ENCODE measurements at places on chromosomes 11 and 22.

- no peak for DNase-seq
These were observed 71.6 kb downstream of the C11orf58 start for GRCh38 chr11:16809886-16810668.

DNA sequence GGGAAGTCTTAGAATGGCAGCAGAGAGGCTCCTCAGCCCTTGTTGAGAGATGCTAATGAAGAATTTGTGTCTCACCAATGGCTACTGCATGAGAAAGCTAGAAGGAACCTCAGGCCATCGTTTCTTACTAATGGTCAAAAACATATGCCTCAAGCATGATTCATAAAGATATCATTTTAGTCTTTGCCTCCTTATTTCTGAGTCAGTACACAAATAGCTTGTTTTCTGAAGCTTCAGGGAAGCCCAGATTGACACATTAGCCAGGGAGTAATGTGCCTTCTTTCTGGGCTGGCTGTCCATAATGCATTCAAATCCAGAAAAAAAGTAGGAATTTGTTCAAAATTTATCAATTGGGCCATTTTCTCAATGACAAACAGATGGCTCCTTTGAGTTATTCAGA, 169.4 kb upstream of the ZBED5 start:
- DNase-seq: no peak

- DNase-seq: no peak
These were observed 1.9 kb downstream of the ELMOD1 start for GRCh38 chr11:107592813-107593212.

GRCh38 chr11:21511835-21512440, 680.9 kb upstream of the ANO5 start:
- DNase-seq: no peak

DNA sequence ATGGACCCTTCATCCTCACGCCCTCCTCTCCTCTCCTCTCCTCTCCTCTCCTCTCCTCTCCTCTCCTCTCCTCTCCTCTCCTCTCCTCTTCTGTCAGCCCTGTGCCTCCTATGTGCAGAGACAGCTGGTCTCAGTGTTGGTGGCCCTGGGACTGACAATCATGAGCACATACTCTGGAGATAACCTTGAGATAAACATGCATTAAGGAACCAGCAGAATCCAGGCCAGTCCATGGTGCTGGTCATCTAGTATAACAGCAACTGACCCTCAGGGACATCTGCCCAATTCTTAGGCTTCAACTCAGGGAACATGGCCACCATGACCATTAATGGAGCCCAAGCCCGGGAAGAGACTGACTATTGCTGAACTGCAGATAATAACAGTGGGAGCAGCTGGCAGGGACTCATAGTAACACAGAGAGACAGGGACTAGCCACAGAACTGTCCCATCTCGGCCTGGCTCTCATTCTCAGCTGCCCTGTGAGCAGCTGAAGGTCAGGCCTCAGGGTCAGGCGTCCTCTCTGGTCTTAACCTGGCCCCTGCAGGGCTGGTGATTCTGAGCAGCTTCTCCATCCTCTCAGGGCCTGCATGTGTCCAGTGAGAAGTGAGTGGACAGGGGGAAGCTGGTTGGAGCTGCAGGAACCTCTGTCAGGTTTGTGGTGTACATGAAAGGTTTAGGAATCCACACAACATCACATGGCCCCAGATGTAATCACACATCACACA, 45.4 kb downstream of the GGTLC2 start:
- DNase-seq: no peak

DNA sequence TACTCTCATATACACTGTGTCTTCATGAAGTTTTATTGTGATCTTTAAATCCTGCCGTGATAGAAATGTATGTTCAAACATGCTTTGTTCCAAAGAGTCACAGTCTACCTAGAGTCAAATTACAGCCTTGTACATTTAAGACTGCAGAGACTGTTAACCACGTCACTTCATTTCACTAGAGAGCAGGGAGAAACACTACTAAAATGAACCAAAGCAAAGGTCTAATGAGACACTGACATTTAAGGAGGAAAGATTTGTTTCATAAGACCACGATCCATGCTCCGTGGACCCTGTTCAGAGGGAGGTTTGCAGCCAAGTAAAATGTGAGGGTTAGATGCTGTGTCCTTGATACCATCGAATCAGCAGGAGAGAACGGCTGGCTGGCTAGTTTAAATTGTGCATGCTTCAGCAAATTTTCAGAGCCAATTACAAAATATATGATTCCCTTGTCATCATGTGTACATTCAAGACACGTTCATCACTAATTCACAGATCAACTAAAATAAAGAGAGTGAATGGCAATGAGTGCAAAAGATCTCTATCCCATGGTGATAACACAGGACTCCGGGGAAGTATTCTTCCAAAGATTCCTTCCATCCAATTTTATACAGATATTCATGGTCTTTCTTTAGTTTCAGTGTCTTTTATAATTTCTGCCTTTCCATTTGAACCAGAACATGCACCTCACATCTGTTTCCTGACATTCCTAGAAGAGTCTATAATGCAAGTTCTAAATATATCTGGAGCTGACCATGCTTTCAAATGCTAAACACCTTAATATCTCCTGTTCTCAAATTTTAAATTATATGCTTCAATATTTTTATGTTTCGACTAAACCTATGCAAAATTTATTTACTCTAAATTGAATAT, 960.9 kb upstream of the FAT3 start:
- no peak for DNase-seq

DNA sequence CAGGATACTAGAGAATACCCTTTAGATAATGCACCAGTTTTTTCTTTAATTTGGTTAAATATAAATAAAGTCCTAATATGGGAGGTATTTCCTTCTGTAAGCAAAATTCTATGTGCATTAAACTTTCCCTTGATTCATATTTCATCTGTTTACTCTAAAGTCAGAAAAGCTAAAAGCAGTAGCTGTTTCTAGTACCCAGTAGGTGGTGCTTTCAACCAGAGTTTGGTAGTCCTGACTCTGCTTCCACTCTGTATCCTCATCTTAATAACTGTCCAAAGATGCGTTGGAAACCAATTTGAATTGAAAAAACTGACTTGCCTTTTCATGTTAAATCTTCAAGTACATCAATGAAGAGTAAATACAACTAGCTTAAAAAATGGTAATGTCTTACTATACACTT, 1065.2 kb downstream of the JRKL start:
- no peak for DNase-seq

DNA sequence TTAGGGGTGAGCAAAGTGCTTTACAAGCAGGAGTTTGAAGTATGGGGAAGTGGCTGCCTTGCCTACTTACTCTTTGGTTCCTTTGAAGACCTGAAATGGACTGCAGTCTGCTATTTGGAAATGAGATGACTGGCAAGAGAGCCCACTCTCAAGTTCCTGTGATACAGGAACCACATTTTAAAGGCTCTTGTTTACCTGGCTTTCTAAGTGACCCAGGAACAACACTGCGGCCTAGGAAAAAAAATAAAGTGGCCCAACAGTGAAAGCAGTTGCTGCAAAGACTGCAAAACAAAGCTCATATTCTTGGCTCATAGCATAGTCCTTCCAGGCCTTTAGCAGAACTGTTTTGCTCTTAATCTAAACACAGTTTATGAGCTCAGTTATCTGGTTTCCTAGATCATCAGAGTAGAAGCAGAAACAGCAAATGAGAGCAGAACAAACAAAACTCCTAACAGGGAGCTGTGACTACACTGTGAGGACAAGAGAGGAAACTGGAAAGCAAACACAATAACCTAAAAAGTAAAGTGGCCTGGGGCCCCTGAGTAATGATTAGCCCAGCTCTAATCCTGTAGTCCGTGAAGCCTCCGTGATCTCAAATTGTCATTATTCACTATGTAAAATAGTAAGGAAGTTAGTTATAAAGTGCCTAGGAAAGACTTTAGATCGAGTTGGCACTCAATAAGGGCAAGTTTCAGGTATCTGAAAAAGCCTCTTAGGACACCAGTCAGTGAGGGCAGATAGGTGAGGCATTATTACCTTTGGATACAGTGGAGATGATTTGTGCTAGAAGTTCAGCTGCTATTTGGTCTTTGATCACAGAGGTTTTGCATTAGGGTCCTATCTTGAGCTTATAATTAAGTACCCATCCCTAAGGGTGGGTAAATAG, 11.5 kb downstream of the CCDC117 start:
- no peak for DNase-seq

DNA sequence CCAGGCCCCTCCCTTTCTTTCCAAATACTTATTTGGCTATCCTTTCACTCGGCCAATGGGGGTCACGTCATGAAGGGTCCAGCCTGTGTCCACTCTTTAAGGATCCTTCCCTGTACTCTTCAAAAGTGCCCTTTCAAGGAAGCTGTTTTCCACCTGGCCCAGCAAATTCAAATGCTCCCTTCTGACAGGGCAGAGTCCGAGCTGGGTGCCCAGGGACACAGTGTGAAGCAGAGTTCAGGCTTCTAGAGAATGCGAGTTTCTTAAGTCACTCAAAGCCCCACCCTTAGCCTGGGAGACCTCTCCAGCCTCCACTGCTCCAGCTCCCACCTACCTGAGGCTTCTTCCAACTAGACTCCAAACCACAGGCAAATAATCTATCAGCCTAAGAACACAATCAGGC, 5.5 kb upstream of the APOA1 start:
- DNase-seq: no peak

GRCh38 chr11:117420598-117420997, 92.9 kb downstream of the CEP164 start:
- no peak for DNase-seq

DNA sequence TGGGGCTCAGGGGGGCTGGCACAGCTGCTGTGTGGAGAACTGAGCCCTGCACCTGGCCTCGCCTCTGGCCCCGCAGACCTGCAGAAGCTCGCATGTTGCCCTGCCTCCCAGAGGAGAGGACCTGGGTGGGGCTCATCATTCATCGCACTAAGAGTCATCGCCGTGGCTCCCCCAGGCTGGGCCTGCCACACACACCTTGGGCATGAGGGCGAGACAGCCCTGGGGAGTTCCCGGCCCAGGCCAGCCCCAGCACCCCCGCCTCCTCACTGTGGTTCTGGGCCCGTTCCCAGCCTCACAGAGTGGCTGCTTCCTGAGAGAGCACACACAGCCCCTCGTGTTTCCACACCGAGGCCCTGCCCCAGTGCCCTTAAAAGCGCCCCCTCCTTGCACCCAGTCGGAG, 694.6 kb downstream of the TBC1D22A start:
- DNase-seq: no peak

DNA sequence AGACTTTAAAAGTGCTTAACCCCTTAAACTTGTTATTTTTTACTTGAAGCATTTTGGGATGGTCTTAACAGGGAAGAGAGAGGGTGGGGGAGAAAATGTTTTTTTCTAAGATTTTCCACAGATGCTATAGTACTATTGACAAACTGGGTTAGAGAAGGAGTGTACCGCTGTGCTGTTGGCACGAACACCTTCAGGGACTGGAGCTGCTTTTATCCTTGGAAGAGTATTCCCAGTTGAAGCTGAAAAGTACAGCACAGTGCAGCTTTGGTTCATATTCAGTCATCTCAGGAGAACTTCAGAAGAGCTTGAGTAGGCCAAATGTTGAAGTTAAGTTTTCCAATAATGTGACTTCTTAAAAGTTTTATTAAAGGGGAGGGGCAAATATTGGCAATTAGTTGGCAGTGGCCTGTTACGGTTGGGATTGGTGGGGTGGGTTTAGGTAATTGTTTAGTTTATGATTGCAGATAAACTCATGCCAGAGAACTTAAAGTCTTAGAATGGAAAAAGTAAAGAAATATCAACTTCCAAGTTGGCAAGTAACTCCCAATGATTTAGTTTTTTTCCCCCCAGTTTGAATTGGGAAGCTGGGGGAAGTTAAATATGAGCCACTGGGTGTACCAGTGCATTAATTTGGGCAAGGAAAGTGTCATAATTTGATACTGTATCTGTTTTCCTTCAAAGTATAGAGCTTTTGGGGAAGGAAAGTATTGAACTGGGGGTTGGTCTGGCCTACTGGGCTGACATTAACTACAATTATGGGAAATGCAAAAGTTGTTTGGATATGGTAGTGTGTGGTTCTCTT, 2.8 kb downstream of the MALAT1 start:
- no peak for DNase-seq

DNA sequence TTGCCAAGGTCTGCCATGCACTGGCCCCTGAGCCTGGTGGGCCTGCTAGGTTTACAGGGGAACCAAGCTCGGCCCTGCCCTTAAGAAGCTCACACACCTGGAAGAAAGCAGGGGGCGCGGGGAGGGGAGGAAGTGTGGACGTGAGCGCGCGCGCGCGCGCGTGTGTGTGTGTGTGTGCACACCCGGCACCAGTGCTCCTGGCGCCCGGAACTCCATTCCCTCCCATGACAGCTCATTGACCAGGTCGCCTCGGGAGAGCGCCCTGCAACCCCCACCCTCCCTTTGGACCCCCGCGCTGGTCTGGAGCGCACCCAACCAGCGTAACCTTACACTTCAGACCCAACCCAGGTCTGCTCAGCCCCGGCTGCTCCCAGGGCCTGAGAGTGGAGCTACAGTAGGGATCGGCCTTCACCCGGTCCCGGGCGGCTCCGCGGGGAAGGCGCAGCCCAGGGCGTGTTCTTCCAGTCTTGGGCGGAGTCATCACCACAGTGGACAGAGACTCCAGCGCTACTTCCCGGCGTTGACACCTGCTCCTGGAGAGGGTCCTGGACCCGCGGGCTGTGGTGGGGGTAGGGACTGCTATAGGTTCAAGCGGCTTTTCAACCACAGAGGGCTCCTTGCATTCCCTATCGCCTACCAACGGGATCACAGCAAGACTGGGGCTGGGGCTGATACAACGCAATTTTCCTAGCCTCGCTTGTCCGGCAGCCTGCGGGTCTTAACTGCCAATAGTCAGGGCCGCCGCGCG, 1.5 kb downstream of the GALNT18 start:
- no peak for DNase-seq

DNA sequence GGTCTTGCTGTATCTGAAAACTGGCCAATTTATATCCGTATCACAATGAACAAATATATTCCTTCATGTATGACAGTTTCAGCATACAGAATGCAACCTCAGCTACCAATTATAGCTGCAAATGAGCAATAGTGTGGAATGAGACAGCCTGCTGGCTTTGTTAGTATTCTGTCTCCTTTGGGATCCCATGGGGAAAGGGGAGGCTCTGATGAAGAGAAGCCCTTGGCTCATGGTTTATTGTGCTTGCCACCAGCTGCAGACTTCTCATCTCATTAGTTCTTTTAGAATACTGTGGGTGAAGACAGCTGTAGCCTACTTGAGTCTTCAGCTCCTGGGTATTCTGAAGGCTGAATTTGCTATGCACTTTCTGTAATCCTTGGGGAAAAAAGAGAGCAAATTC, 42.4 kb downstream of the PITPNB start:
- no peak for DNase-seq

DNA sequence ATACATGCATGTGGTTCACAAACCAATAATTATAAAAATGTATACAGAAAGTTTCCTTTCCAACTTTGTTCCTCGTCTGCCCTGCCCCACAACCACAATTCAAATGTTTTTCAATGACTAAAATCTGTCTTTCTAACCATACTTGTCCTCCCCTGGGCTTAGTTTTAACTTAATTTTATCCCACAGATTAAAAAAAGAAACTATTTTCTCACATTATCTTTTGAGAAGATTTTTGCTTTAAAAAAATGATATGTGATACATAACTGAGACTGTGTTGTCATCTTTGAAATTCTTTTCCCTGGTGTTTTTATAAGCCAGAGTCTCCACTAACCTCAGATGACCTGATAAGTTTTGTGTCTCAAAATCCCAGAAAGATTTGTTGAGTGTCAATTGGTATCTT, 79.0 kb downstream of the FDX1 start:
- DNase-seq: no peak

Data from stimulated activated CD4-positive, alpha-beta T cell treated with anti-CD3 and anti-CD28 coated beads, Interleukin-4, amount 100 ng/mL, for 48 hours (primary cell).